GOT3 (cell line): ENCODE measurements at places on chromosomes 11 and 22.

- DNase-seq: no peak
Measured at GRCh38 chr11:80929031-80929805, 1488.4 kb upstream of the TENM4 start.

DNA sequence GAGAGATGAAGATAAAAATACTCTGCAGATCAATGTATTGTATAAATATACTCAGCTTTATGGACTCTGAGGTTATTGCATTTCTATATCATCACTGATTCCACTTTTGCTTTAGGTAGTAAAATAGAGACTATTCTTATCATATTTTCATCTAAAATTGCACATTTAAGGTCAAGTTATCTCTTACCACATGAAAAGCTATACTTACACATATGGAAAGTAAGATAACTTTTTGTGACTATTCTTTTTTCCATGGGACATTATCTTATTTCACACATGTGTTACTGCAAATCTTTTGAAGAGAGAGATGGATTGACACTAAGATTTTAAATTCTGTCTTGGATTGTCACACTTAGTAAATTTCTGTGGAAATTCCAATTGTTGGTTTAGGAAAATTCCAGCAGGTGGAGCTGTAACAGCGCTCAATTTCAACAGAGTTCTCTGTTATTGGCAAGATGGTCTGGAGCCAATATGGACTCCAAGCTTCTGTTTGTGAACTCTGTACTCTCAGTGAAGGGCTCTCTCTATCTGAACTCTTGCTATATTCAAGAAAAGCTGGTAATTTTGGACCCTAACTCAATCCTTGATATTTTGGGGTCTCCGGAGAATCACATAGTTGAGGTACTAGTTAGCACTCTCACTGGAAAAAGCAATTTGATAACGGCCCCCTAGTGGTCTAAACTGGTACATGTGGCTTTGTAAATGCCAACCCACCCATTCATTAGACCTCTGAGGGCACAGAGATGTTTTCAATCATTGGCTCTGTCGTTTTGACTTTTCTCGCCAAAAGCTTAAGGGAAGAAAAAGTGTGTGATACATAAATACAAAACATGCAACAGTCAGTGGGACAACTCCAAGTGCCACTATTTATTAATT lies 429.7 kb downstream of the ETS1 start:
- DNase-seq: no peak

GRCh38 chr11:114366331-114367243 lies 33.7 kb downstream of the C11orf71 start:
- no peak for DNase-seq

DNA sequence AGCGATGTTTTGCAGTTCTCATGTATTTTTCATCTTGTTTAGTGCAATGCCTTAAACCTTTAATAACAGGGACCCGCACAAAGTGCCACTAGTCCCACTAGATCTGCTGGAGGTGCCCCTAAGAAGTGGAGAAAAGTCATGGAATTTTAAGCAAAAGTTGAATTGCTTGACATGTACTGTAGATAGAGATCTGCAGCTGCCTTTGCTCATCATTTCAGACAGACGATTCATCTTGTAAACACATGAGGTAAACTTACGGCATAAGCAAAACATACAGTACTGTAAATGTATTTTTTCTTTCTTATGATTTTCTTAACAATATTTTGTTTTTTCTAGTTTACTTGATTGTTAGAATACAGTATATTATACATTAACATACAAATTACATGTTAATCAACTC lies 295.6 kb downstream of the CASP12 start:
- DNase-seq: no peak

DNA sequence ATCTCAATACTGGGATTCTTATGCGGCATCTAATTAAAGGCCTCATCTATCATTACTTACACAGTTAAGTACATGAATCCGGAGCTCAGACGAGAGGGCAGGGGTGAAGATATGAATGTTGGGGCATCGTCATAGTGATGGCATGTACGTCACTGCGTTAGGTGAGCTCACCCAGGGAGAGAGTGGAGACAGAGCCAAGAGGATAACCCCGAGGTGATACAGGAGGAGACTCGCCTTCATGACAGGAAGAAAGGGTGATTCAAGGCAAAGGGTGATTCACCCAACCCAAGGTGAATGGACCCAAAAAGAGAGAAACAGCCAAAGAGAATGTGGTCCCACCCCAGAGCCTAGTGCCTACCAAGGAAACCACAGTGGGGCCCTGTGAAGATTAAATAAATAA lies 132.9 kb upstream of the BLID start:
- no peak for DNase-seq

- no peak for DNase-seq
Measured at GRCh38 chr11:8288824-8289491, 25.3 kb upstream of the LMO1 start.

GRCh38 chr11:108122166-108122628 lies 830 bp downstream of the ACAT1 start:
- DNase-seq: no peak

GRCh38 chr11:35033011-35033410 lies 106.0 kb upstream of the CD44 start:
- no peak for DNase-seq

DNA sequence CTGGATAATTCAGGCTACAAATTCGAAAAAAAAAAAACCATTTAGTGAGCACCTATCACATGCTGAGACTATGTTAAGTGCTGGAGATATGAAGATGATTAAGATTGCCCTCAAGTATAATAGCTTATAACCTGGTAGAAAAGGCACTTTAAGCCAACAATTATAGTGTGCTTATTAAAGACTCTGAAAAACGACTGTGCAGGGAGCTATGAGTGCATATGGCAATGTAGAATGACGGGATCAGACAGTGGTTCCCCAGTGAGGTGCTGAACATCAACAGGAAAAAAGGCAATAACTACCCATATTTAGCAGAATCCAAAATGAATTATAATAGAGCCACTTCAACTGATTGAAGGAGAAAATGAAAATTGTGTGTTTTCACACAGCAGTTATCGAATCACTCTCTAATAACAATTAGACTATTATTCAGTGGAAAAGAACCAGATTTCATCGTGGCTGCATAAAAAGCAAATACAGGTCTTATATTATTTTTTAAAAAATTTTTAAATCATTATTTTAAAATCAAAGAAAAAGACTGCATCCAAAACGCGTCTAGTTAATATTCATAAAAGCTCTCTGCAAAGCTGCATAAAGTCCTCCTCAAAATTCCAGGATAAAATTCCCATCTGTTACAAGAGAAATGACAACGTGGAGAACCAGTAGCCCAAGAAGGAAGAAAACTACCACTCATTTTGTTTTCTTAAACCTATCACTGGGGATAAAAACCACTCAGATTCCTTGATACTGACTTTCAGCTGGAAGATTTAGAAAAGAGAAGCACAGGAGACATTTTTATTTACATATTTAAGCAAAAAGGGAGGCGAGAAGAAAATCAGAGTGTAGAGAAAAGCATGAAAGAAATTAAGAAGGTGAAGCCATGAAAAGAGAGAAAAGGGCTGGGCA lies 1.1 kb downstream of the MTMR2 start:
- DNase-seq: no peak

DNA sequence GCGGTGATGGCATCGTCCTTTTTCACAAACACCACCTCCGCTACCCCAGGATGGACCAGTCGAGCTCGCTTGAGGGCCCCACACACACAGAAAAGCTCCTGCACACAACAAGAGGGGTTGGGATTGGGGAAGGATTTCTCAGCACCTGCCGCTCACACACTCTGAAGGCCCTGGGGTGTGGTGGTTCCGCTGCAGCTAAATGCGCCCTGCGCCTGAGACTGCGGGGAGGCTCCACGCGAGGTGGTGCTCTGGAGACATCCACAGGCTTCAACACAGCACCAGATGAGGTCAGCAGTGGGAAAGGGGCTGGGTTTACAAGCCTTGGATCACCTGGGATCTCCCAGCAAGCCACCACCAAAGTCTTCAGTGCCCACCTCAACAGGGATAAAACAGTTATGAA lies 22.7 kb downstream of the POLDIP3 start:
- no peak for DNase-seq

DNA sequence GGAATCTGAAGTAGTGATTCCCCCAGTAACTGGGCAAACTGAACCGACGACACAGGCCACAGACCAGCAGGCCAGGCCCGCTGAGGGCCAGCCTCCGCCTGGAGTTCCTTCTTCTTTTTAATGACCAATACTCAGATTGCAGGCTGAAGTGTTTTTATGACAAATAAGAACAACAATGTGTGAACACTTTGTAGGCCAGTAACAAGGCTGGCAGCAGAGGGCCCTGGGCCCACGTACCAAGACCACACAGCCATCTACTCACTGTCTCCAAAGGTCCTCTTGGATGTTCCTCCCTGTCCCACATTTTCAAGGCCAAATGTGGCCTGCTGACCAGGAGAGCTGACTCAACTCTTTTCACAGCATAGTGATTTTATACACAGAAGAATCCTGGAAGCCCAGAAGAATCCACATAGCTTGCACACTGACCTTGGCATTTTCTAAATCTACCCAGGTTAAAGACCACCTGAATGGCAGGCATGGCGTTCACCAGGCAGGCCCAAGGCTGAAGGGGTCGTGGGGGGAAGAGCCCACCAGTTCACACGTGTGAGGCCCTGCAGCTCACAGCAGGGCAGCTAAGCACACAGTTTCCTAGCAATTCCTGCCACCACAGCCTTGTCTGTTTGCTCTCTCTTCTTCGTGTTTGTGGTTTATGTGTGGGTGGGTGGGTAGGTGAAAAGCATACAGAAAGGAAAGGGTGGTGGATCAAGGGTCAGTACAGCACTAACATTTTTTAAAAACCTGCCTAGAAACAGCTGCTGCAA lies 13.3 kb downstream of the SMCO4 start:
- DNase-seq: no peak

- DNase-seq: no peak
Measured at GRCh38 chr11:3000032-3000961, 8.2 kb upstream of the NAP1L4 start.

DNA sequence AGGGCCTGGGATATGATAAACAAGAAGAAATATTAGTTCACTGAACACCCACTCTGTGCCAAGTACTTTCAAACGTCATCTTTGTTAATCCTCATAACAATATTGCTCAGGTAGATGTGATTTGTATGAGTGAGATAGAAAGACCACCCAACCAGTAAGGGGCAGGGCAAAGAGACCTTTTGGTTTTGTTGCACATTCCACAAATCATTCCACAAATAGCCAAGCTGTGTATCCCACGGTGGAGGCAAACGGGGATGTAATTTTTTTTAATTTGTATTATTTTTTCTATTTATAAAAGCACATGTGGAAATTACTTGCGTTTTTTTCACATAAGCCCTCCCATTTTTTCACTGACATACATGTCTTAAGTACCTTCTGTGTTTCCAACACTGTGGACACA lies 29.0 kb downstream of the LAYN start:
- DNase-seq: no peak

GRCh38 chr11:19988598-19988997 lies 171.7 kb downstream of the DBX1 start:
- no peak for DNase-seq

DNA sequence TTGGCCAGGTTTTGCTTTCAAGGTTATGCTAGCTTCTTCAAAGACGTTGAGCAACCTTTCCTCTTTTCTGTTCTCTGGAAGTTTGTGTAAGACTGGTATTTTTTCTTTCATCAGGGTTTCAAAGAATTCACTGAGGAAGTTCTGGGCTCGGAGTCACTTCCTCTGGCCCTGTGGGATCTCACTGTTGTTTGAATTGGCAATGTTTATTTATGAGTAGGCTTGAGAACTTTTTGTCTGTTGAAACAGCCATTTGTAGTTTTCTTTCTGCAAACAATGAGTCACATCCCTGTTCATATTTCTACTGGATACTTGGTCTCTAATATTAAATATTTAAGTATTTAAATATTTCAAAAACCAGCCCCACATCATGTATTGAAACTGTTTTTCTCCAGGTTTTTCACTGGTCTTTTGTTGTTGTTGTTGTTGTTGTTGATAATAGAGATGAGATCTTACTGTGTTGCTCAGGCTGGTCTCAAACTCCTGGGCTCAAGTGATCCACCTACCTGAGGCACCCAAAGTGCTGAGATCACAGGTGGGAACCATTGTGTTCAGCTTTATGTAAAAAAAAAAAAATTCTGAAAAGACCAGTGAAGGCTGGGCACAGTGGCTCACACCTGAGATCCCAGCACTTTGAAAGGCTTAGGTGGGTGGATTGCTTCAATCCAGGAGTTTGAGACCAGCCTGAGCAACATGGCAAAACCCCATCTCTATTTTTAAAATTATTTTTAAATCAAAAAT lies 26.9 kb downstream of the SUSD2 start:
- DNase-seq: peak; percentile 52

GRCh38 chr22:31253949-31254348 lies 38.3 kb downstream of the PIK3IP1 start:
- no peak for DNase-seq

GRCh38 chr11:64313491-64314145 lies 3.7 kb downstream of the TRMT112 start:
- no peak for DNase-seq

GRCh38 chr22:36367479-36367878 lies 20.3 kb downstream of the MYH9 start:
- DNase-seq: no peak

DNA sequence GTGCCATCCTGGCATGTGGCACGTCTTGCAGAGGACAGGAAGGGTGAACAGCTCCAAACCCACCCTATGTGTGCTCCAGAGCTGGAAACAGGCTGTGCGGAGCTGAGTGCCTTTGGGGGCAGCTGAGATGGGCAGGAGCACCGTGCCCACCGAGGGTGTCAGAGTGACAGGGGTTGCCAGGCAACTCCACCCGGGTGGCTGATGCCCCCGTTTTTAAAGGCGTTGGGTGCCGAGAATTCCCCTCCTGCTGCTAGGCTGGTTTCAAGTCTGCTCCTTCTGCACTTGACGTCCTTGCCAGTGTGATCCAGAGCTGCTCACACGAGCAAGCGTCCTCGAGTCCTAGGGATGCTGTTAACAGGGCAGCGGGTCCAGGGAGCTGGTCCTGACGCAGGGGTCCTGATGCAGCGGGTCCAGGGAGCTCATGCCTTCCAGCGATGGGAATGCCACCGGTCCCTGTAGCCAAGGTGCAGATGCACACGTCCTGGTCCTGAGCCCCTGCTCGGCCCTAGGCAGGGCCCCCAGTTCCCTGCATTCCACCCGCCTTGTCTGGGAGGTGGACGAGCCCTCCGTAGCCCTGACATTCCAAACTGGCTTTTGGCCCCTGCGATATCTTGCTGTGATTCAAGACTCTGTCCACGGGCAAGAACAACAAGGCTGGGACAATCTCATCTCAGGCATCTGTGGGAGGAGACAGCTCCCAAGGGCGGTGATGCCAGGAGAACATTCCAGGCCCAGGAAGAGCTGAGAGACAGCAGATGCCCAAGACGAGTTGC lies 4.9 kb downstream of the KCNQ1 start:
- DNase-seq: no peak

DNA sequence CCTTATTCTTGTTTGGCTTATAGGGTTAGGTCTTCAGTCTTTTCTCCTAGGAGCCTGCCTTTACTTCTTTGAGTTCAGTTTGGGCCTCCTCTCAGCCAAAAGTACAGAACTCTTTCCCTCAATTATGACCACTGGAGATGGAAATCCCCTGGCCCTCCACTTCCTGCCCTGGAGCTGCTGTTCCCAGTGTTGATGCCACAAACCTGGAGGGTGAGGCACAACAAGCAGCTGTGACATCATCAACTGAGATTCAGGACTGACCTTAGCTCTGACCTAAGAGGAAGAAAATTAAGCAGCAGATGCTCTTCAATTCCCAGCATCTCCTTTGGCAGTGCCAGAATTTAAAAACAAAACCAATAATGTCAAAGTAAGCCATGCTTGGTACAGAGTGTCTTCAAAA lies 3.0 kb downstream of the ABTB2 start:
- no peak for DNase-seq
